ENCODE measurements at places on chromosomes 7 and 10. TPM values are rescaled to one million over a fixed set of nuclear protein-coding genes. Genes with fewer than 3 reads are reported as not detected.

DNA sequence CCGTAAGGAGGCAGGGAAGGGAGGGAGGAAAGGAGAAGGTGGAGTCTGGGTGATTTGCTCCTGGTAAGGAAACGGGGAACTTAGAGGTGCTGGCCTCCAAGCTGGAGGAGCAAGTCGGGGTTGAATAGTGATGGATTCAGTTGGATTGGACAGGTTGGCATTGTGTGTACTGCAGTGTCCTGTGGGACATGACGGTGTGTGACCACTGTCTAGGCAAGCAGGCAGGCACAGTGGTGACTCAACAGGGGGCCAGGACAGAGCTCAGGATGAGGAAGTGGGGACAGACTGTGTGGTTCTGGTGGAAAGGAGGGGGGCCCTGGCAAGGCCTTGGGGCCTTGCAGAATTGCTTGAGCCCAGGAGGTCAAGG is 48.8 kb downstream of the COL26A1 start:
- no peak for DNase-seq

GRCh38 chr7:51606601-51607154 is 290.1 kb upstream of the COBL start:
- no peak for DNase-seq

DNA sequence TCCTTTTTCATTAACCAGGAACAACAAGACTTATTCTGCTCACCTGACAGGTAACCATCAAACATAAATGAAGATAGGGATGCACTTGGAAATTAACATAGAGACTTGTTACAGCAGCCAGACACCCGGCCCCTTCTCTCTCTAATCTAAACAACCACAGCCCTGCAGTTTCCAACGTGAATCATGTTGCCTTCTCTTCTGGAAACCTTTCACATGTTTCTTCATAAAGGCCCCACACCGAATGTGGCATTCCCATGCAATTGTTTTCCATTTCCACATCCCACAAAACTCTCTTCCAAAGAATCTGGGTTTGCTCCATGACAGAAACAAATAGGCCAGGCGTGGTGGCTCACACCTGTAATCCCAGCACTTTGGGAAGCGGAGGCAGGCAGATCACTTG is 15.0 kb upstream of the WDR86 start:
- no peak for DNase-seq

DNA sequence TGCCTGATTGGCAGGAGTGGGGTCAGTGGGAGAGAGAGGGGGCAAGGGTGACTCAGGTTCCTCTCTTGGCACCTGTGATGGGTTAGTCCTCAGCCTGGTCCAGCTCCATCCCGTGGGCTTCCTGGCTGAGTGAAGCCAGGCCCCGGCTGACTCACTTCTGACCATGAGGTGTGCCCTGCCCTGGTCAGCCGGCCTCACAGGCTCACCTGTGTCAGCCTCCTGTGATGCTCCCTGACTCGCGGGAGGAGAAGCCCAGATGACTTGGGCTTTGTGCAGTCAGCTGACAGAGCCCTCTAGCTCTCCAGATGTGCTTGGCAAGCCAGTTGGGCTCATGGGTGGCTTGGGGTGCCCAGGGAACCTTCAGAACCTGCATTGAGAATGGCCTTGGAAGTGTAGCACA is 16.0 kb upstream of the PPIF start:
- DNase-seq = no peak

GRCh38 chr7:39304178-39304577 is 262.0 kb upstream of the YAE1 start:
- DNase-seq = no peak

DNA sequence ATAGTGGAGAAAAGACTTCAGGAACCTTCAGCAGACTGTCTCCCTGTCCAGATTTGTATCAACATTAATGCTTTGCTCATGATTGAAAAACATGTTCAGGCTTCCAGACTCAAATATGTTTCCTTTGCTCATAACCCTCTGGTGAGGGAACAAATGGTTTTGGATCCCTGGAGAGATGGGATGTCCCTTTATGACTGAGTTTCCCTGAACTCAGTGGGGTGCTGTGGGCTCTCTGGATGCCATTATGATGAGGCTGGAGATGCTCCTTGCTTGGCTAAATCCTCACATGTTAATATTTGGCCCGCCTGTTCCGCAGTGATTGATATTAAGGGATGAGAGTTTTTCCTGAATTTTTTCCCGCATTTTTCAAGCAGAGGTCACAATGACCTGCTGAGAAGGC is 749.4 kb downstream of the SUGCT start:
- no peak for DNase-seq

TSC22D4 gene
- total RNA-seq = 18.8 TPM

CLDN3 gene
- total RNA-seq = 0.51 TPM

CYP2C19 gene
- not detected for total RNA-seq

LOXL4 gene
- 16.9 TPM for total RNA-seq

PKD2L1 gene
- total RNA-seq = not detected

Measured in uterus (tissue), 4 donors.